Left colon (tissue), 2 donors: ENCODE measurements at places on chromosomes 2 and 18.

- no peak for DNase-seq
These were observed 47.9 kb downstream of the RIT2 start for GRCh38 chr18:43067570-43067969.

- DNase-seq, result no peak
These were observed 95.7 kb downstream of the ARMC9 start for GRCh38 chr2:231294116-231294515.

- DNase-seq, result no peak
These were observed 1889.7 kb upstream of the CELF4 start for GRCh38 chr18:39455285-39455684.

DNA sequence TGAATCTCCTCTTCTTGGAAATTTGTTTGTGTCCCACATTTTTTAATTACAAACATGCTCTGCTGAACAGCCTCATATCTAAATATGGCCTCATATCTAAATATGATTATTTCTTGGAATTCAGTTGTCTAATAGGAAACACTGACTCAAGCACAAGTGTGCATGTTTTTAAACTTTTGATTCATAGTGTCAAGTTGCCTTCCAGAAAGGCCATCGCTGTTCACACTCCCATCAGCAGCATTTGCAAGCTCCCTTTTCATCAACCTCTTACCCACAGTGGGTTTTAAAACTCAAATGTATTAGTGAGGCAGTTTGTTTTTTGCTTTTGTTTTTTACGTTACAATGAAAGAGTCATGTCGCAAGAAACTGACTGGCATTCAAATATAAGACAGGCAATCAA, 65.2 kb upstream of the SMAD2 start:
- no peak for DNase-seq

- no peak for DNase-seq
These were observed 44.9 kb downstream of the PTPN2 start for GRCh38 chr18:12839057-12839525.

- no peak for DNase-seq
These were observed 65.0 kb downstream of the SMC6 start for GRCh38 chr2:17688600-17688999.

GRCh38 chr2:188884046-188884445, 90.1 kb upstream of the COL3A1 start:
- no peak for DNase-seq

DNA sequence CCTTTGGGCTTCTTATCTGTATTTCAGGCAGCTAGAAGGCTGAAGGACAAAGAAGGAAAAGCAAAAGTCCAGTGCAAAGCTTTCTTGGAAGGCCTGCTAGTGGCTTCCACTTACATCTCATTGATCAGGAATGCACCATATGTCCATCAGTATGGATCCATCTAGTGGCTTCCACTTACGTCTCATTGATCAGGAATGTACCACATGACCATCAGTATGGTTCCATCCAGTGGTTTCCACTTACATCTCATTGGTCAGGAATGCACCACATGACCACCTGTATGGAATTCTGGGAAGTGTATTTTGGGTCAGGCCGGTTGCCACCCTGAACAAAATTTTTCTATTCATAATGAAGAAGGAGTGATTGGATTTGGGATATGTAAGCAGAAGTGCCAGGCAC, 70.6 kb downstream of the LYPD6 start:
- DNase-seq, result no peak

DNA sequence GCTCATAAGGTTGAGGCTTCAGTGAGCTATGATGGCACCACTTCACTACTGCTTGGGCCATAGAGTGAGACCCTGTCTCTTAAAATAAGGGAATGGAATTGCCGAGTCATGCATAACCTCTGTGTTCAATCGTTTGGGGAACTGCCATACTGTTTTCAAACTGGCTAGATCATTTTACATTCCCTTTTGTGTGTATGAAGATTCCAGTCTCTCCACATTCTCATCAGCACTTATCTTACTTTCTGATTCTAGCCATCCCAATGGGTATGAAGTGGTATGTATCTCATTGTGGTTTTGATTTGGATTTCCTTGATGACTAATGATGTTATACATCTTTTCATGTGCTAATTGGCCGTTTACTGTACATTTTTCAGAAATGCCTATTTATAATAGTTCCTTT, 23.7 kb downstream of the MARCHF7 start:
- no peak for DNase-seq

- no peak for DNase-seq
These were observed 60.7 kb upstream of the ITGA4 start for GRCh38 chr2:181396256-181397123.

GRCh38 chr18:62151068-62151771, 35.6 kb downstream of the PIGN start:
- DNase-seq, result no peak
